ENCODE measurements at places on chromosomes 12 and 14.

DNA sequence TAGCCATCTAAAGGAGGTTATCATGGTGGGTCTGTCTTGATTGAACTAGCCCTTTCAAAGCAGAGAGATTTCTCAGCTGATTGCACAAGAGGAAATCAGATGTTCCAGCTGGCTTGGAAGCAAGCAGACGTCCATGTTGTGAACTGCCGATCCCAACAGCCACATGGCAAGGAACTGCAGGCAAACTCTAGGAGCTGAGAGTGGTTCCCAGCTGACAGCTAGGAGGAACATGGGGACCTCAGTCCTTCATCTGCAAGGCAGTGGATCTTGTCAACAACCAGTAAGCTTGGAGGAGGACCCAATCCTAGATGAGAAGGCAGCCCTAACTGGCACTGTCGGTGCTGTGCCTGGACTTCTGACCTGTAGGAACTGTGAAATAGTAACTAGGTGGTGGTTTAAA is 7.7 kb downstream of the ACVR1B start:
- DNase-seq: no peak

GRCh38 chr14:105146976-105147635 is 21.5 kb downstream of the JAG2 start:
- DNase-seq: no peak

GRCh38 chr12:113299619-113300237 is 35.2 kb downstream of the SLC8B1 start:
- DNase-seq: no peak

- DNase-seq: no peak
These were observed 44.6 kb upstream of the PTGDR start for GRCh38 chr14:52222901-52223300.

- DNase-seq: no peak
These were observed 24.8 kb upstream of the PCED1B start for GRCh38 chr12:47054659-47055058.

DNA sequence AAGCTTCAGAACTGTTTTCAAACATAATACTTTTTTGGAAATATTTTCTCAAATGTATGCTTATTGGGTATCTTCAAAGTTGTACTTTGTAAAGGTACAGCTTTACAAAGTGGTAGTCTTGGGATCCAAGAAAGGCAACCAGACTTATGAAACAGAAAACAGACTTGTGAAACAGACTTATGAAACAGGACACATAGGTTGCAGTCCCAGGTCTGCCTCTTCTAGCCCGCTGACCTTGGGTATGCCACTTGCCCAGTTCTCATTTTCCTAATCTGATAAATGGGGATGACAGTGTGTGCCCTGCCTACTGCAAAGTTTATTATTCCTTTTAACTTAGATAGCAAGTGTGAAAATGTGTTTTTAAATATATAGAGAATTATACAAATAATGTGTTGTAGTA is 114.3 kb downstream of the KICS2 start:
- DNase-seq: no peak

DNA sequence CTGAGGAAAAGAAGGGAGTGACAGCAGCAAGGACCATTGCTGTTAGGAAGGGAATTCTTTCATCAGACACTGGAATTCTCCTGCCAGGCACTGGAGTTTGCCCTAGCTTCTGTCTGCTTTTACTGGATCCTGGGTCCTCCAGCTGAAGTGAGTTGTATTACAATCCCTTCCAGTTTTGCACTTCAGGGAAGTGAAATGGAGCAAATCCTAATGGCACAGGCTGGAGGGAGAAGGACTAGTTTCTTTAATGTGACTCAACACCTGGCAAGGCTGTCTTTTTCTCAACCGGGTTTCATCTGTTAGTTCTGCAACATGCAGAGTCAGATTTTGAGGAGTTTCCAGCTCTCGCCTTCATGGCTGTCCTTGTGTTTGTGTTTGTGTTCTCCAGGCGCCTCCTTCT is 45.8 kb downstream of the ETV6 start:
- no peak for DNase-seq

DNA sequence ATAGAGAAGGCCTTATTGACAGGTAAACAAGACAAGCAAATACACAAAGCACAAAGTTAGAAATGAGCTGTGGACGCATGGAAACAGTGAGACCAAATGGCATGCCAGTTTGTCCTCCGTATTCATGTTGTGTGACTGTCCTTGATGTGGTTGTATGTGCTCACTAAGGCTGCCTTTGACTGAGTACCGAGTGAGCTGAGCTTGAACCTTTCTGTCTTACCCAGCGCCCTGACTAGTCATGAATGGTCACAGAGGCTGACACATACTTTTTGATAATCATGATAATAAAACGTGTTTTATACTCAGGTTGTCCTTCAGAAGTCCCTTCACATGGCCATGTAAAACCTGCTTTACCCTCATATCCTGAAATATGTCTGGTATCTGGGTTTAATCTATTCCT is 553 bp upstream of the CATSPERB start:
- DNase-seq: no peak

DNA sequence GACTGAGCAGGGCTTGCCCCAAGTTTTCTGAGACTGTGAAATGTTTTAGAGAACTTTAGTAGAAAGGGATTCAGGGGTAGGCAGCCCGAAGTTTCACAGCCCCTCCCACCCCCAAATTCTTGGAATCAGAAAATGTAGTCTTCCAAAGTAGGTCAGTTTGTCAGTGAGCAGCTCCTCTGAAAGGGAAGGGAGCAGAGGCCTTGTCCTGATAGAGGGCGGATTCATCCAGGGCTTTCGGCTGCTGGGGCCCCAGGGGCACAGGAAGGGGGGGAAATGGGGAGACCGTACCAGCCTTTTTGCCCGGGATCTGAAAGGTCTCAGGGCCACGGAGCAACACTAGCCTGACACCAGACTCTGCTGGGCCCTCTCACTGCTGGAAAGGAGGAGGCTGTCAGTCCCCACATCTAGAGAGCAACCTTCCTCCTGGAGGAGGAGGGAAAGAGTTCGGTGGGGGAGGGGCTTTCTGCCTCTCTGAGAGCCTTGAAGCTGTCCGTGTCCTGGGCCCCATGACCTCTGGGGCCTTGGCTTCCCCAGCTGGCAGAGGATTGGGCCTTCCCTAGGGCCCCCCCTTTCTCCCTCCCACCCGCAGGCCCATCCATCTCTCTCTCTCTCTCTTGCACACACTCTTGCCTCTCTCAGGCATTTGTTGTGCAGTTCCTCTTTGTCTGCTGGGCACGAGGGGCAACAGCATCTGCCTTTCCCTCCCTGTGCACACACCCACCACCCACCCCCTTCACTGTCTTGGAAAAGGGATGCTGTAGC is at the start of gene IKZF4:
TSS of gene IKZF4 (plus strand) at position 621 of the 762 bp plus-strand sequence. CDS start 451 bp downstream, outside the sequence.
- DNase-seq: no peak

DNA sequence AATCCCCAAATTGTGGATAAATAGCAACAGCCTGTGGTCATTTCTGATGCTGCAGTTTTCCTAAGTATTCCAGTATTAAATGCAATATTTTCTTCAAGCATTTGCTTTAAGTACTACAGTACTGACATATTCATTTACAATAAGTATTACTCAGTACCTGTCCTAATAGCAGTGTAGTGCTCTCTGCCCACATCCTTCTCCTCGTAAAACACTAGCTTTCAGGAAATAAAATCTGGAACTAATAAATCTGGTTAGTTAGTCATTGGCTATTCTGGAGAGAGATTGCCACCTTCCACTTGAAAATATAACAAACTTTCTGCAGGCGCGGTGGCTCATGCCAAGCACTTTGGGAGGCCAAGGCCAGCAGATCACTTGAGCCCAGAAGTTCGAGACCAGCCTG is 441.5 kb downstream of the PRKD1 start:
- no peak for DNase-seq

GRCh38 chr12:56488041-56488955 is at the start of gene GLS2:
Gene GLS2 (minus strand): TSS chr12:56488161. CDS start chr12:56488118, 43 bp downstream.
- DNase-seq: peak; percentile 98

DNA sequence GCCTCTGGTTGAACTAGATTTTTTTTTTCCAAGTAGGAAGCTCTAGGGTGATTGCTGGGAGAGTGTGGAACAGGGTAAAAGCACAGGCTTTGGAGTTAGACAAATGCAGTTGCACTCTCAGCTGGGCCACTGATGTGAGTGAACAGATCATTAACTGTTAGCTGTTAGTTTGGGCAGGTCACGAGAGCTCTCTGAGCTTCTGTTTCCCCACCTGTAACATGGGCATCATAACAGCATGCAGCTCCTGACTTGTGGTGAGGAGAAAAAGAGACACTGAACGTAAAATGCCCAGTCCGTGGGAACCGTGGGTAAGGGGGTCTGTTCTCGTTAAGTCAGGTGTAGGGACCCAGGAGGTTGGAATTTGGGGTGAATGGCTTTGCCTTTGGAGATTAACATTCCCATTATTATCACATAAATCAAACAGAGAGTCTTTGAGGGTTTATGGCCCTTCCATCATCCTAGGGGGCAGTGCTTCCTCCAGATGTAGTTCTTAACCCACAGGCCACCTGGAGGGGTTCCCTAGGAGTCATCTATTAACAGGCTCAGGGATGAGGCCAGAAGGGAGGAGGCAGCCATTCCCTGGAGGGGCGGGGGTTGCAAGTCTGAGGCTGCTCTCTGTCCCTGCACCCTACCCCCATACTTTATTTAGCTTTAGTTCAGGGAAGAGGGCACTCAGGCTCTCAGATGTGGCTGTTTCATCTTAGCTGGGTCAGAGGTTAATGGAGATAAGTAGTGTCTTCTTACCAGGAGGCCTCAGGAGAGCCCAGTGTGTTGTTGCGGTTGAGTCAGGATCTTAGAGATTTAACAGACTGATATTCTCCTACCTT is 135.2 kb downstream of the DACT1 start:
- DNase-seq: peak; percentile 23

- no peak for DNase-seq
These were observed 36.9 kb downstream of the NRDE2 start for GRCh38 chr14:90294872-90295271.

- no peak for DNase-seq
These were observed 29.1 kb downstream of the JDP2 start for GRCh38 chr14:75456997-75457335.

DNA sequence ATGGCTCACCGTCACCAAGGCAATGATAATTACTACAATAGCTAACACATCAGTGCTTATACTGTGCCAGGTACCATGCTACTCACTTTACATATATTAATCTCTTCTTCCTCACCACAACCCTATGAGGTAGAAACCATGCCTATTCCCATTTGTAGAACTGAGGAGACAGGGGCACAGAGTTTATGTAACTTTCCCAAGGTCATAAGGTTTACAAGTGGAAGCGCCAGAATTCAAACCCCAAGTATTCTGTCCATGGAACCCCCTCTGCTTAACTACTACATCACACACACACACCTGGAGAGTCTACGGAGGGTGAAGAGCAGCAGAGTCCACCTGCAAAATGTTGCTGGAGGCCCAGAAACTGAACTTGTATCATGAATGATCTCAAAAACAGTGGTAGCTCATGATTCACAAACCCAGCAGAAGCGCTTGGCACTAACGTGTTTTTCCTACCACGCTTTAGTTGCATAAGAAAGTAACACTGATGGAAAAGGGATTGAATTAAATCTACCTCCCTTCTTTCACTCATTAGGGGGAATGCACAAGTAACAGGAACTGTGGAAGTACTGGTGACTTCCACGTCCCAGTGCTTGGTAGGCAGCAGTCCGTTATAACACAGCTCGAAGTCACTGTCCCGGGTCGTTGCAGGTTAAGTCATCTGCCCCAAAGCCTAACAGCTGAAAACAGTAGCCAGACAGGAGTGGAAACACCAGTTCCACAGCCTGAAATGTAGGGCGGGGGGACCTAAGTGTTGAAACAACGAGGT is 2.0 kb downstream of the ITPR2 start:
- no peak for DNase-seq

DNA sequence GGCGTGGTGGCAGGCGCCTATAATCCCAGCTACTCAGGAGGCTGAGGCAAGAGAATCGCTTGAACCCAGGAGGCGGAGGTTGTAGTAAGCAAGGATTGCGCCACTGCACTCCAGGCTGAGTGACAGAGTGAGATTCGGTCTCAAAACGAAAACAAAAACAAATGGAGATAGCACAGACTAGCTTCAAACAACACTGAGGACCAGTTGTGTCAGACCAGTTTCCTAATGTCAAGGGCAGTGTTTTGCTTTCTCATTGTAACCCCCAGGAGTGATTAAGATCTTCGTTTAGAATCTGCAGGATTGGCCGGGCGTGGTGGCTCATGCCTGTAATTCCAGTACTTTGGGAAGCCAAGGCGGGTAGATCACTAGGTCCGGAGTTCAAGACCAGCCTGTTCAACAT is 18.5 kb downstream of the RPGRIP1 start:
- DNase-seq: no peak

DNA sequence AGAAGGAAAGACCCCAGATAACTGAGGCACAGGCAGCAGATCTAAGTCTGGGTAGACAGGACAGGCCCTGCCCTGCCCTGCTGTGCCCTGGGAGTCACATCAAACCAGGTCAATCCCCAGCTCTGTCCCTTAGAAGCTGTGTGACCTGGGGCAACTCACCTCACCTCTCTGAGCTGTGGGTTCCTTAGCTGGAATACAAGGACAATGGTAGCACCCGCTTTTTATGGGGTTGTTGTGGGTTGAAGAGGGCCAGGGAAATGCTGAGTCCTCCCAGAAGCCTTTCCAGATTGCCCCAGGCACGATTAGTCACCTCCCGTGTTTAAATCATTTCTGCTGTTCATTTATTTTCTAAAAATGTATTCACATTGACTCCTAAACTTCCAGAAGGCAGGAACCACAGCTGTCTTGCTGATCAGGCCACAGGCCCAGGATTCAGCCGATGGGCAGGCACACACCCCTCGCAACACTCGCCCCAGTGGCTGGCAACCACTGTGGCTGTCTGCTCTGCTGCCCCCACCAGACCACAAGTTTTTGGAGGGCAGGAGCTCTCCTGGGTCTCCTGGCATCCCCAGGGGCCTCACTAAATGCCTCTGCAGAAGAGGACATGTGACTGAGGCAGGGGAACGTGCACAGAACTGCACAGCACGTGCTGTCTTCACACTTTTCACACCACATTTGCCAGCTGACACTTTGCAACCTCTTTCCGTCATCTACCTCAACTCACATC is 3.0 kb downstream of the SELPLG start:
- DNase-seq: no peak

DNA sequence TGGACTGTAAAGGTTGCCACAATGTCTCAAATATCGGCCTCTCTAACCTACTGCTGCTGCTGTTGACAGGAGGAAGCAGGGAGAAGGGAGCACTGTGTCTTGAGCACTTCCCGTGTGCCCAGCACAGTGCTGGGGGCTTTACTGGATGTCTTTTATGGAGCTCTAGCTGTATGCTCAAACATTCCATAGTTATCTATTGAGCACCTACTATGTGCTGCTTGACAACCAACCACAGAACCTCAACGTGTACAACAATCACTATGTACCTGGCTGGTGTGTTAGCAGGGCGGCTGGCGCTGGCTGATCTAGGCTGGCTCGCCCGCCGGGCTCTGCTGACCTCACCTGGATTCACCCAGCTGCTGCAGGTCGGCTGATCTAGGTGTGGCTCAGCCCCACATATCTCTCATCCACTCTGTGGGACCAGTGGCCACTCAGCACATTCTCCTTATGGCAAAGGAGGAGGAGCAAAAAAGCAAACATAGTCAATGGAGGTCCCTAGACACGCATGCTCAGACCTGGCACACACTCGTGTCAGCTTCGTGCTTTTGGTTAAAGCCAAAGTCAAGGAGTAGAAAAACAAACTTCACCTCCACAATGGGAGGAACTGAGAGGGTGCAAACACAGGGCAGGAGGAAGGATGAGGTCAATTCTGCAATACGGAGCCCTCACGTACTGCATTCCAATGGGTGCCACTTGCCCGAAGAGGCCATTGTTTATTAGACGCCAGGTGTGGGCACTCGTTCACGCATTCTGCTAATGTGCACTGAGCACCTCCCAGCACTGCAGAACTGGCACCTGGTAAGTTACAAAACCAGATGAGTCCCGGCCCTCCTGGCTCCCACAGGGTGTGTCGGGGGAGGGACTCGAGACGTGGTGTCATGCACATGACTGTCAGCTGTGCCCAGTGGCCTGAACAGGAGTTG is 147.2 kb downstream of the SCARB1 start:
- DNase-seq: peak; percentile 99

GRCh38 chr12:11805680-11806079 is 156.2 kb downstream of the ETV6 start:
- DNase-seq: peak; percentile 74
